Activated T-cell treated with anti-CD3 and anti-CD28 coated beads, Interleukin-2, amount 50 U/mL, for 1 hour (primary cell): ENCODE measurements at places on chromosomes 4 and X.

DNA sequence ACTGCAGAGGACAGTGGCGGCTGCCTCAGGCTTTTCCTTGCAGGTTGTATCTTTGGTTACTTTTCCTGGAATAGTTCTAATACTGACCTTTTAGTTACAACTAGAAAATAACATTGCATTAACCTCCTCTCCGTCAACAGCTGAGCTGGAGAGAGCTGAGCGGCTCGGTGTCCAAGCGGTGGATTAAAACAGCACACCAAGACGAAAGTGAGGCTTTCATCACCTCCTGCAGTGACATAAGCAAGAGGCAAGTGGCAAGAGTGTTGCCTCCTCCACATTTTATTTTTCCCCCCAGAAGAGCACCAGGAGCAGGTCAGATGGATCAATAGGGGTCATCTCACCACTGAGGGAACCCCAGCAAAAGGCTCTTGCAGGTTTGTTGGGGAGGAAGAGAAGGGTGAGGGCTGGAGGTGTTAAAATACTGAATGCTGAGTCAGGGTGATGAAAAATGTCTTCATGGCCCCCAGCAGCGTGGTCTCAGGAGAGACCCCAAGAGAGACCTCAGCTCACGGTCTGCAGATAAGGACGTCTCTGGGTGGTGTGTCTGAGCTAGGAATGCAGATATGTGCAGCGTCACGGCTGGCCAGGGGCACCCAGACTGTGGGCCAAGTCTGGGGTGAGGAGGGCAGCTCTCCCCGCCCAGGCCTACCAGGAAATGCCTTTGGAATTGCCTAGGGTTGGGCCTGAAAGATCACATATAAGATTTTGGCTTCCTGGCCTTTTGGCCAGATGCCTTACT lies 50.3 kb downstream of the CASP3 start:
- no peak for DNase-seq

GRCh38 chr4:155599596-155599995 lies 67.1 kb upstream of the GUCY1A1 start:
- DNase-seq, result no peak

- DNase-seq, result no peak
Measured at GRCh38 chr4:185955826-185956543, 113.0 kb upstream of the TLR3 start.

GRCh38 chr4:32189788-32190187 lies 1469.6 kb downstream of the PCDH7 start:
- DNase-seq, result no peak

- DNase-seq, result no peak
Measured at GRCh38 chr4:61462451-61463326, 262.6 kb downstream of the ADGRL3 start.

DNA sequence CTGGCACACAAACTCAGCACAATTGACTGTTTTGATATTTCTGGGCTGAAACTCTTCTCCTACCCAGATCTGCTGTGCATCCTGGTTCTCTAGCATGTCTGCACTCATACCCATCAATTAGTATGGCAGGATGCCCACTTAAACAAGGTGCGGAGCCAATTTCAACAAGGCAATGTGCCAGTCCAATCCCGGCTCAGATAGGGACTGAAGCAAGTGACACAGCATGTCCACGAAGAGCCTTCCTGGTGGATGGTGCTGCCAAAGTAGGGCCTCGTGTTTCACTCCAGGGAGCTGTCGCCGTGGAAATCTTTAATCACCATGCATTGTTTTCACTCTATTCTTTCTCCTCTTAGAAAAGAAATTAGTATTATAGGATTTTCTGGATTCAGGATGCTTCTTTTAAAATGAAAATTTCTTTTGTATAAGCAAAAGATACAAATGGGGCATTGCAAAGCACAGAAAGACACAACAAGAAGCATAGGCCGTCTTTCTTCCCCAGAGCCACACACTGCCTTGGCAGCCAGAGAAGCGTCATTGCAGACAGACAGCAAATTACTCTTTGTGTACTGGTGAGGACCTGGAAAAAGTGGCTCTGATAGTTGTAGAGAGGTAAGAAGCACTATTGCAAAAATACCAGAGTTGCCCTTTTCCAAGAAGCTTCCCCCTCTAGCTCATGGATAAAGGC lies 40.6 kb upstream of the LSM6 start:
- no peak for DNase-seq

- no peak for DNase-seq
Measured at GRCh38 chr4:53586121-53586816, 5.0 kb downstream of the LNX1 start.

- DNase-seq, result no peak
Measured at GRCh38 chr4:55027596-55027995, 97.8 kb downstream of the KDR start.

- DNase-seq, result no peak
Measured at GRCh38 chrX:54794028-54794427, 4.0 kb downstream of the ITIH6 start.

DNA sequence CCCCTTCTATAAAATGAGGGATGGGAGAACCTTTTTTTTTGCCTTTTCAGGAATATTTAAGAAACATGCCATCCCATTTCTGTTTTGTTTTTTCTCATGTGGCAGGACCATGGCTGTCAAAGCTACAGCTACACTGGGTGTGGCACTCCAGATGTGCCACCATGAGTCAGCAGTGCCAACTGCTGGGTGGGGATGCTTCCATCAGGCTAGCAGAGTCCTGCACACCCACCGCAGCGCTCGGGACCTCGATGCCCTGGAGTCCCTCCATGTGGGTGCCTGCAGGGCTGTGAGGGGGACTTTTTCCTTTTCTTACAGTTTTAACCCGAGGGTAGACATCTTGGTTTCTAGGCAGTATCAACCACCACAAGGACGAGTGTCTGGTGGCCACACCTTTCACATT lies 352.6 kb downstream of the NR3C2 start:
- DNase-seq, result no peak

DNA sequence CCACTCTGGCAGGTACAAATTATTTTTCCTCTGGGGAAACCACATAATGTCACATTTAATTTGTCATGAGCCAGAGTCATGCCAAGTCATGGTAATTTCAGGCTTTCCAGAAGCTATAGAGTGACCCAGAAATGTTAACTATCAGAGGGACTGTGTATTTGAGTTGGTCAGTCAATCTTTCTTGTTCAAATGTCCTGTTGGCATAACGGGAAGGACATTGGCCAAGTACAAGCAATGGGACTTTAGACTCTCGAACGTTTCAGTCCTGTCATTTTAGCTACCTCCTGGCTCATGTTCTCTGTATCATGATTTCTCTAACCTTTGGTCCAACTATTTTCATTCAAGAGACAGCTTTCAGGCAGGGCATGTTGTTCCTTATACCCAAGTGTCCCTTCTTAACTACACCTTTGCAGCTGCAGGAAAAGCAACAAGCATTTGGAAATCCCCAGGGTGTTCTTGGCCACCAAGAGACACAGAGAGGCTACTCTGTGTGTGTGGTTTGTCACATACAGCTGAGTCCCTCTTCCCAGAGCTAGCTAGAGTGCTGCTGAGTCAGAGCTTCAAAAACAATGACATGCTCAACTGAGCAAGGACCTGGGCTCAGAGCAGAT lies 142.6 kb downstream of the EGF start:
- no peak for DNase-seq

DNA sequence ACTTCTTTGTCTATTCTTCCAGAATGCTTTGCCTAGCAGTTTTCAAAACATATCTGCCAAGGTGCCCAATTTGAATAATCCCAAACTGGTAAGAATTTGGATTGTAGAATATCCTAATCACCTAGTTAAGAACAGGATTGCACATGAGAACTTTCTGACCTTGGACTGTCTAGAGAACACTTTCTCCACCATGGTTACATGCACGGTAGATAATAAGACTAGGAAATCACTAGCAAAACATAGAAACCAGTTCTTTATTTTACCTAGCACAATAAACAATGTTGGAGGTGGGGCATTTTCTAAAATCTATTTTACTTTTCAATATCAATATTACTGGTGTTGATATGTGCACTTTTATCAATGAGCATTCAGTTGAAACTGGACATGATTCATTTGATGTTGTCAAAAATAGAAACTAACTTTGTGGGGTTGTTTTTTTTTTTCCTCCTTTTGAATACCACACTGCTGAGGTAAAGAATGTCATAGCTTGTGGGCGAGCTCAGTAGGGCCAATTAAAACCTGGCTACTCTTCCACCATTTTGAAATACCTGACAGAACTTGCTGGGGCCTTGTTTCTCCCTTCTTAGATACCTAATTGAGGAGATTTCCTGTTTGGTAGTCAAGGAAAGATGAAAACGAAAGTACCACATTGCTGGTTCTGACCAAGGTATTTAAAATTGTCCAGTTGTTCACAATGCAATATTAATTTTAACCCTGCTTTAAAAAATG lies 10.4 kb downstream of the MID1IP1 start:
- DNase-seq, result no peak

DNA sequence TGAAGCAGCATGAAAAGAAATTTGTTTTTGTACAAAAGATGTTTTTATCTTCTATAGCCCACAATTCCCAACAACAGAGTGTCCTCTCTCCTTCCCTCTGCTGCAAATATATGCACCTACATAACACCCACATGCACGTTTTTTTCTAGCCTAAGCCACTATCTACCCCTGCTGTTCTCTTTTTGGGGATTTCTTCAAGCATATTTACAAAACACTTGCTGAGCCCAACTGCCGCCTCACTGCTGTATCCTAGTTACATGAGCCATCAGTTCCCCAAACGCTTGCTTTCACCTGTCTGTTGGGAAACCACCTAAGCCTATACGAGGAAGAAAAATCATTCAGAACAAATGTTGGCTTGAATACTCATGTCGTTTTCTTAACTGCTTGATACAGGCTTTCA lies 127.2 kb downstream of the CHRNA9 start:
- DNase-seq, result no peak

GRCh38 chr4:153731239-153731638 lies 28.6 kb downstream of the RNF175 start:
- DNase-seq, result no peak

DNA sequence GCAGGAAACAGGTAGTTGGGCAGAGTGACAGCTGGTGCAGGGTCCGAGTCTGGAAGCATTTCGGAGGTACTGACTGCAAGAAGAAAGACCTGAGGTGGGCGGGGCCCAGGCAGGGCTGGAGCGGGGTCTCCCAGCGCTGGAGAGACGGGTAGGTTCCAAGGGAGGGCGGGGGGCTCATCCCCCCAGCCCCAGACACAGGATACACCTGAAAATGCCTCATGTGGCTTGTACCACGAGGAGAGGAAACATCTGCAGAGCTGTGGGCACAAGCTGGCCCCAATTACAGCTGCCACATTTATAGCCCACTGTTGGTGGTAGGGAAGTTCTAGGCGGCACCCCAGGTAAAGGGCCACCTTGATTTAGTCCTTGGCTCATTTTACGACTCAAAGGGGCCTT lies 38.0 kb downstream of the ELF4 start:
- no peak for DNase-seq

DNA sequence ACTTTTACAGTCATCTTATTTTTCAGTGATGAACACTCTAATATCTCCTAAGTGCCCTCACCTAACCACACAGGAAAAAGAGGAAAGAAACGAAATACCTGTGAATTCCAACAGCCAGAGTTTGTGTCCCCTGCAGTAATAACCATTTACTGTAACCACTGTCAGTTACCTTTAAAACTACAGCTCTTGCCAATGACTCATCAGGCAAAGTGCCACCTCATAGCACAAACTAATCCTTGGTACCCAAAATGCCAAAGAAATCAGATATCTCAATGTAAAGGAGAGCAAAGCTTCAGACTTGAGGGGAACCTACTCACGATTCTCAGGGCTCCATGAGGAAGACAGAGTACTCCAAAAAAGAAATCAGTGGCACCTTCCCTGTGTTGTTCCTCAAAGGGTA lies 146.5 kb downstream of the NDST3 start:
- DNase-seq, result no peak

DNA sequence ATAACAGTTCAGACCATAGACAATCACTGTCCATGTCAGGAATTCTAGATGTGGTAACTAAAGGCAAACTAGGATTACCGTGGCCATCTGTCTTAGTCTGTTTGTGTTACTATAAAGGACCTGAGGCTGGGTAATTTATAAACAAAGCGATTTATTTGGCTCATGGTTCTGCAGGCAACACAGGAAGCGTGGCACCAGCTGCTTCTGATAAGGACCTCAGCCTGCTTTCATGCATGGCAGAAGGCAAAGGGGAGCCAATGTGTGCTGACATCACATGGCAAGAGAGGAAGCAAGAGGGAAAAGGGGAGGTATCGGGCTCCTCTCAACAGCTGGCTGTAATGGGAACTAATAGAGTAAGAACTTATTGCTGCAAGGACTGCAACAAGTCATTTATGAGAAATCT lies 376.7 kb downstream of the GPM6A start:
- DNase-seq, result no peak

- no peak for DNase-seq
Measured at GRCh38 chrX:74835566-74835965, 89.7 kb downstream of the NEXMIF start.

GRCh38 chr4:8843597-8843996 lies 28.0 kb downstream of the HMX1 start:
- no peak for DNase-seq

DNA sequence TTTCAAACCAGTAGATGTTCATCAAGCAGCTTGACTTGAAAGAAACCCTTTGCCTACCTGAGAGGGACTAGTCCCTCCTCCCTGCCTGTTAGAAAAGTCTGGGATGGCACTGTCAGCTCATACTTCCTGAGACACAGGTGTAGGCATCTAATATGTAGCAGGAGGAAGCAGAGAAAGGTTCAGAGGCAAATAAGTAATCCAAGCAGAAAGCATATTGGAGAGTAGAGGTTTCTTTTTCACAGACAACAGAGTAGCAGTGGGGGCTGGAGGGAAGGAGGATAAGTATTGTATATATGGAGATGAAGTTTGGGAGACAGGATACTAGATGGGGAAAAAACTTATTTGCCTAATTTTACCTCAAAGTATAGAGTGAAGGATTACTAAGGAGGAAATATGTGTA lies 81.5 kb downstream of the FNIP2 start:
- DNase-seq, result no peak

- no peak for DNase-seq
Measured at GRCh38 chr4:189377569-189377968, 563.1 kb upstream of the FRG1 start.

DNA sequence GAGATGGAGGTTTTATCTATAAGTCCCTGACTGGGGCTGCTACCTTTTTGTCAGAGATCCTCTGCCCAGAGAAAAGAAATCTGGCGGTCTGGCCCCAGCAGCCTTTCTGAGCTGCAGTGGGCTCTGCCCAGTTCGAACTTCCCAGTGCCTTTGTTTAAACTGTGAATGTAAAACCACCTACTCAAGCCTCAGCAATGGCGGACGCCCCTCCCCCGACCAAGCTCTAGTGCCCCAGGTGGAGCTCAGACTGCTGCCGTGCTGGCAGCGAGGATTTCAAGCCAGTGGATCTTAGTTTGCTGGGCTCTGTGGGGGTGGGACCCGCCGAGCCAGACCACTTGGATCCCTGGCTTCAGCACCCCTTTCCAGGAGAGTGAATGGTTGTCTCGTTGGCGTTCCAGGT lies 121.8 kb downstream of the TSPAN5 start:
- no peak for DNase-seq

DNA sequence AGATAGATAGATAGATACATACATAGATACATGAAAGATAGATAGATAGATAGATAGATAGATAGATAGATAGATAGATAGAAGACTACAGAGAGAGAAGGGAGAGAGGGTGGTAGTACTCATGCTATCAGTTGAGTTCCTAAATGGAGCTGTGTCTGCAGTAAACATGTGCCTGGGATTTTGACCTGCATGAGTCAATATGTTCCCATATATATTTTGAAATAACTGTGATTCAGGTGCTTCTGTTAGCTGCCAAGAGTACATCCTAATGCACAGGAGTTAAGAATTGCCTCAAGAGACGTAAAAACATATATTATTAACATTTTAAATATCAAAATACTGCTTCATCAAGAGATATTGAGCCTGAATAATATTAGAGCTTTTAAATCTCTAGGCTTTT lies 379.4 kb downstream of the GRXCR1 start:
- DNase-seq, result no peak

- no peak for DNase-seq
Measured at GRCh38 chr4:132275583-132276121, 873.4 kb upstream of the PCDH10 start.
